Activated CD8-positive, alpha-beta memory T cell treated with anti-CD3 and anti-CD28 coated beads, Interleukin-2, amount 10 ng/mL, durations not matched to agents 7 days and 5 days (primary cell): ENCODE measurements at places on chromosomes 6 and 20. TPM values are rescaled to one million over a fixed set of nuclear protein-coding genes. Genes with fewer than 3 reads are reported as not detected.

DNA sequence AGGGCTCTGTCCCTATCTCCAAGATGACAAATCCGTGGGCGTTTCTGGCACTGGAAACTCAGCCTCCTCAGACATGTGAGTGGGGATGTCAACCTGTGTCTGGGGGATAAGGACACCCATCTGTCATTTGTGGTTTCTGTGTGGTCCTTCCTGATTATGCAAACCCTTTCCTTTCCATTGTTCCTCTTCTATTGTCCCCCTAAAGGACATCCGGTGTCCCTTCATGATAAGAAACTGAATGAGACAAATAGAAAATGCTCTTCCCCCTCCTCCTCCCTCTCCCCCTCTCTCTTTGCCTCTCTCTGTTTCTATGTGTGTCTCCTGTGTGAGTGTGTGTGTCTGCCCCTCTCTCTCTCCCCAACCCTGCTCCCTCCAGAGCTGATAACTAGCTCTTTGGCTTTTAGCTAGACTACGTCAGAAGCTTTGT lies 11.5 kb upstream of the GLP1R start:
- DNase-seq, result no peak

- no peak for DNase-seq
These were observed 17.5 kb downstream of the ACSS1 start for GRCh38 chr20:25040438-25040831.

DNA sequence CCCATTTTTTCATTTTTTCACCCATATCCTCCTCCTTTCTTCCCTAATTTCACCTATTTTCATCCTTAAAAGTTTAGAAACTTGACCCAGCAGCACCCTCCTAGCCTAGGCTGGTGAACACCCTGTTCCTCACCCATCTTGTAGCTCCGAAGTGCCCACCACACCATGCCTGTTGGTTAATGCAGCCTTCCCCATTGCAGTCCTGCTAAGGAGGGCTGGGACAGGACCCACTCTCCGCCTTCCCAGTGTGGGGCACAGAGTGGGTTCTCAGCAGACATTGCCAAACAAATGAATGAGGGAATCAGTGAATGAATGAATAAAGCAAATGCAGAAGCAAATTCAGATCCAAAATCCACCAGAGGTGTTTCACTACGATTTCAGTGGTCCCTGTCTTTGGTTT lies 45.7 kb downstream of the CTCFL start:
- no peak for DNase-seq

GRCh38 chr6:155327326-155328073 lies 13.2 kb upstream of the TFB1M start:
- DNase-seq, result peak; percentile 57

GRCh38 chr6:64330694-64331307 lies 695.2 kb downstream of the PHF3 start:
- peak; percentile 53 for DNase-seq

GRCh38 chr6:34552620-34553019 lies 3.5 kb downstream of the SPDEF start:
- DNase-seq, result no peak

DNA sequence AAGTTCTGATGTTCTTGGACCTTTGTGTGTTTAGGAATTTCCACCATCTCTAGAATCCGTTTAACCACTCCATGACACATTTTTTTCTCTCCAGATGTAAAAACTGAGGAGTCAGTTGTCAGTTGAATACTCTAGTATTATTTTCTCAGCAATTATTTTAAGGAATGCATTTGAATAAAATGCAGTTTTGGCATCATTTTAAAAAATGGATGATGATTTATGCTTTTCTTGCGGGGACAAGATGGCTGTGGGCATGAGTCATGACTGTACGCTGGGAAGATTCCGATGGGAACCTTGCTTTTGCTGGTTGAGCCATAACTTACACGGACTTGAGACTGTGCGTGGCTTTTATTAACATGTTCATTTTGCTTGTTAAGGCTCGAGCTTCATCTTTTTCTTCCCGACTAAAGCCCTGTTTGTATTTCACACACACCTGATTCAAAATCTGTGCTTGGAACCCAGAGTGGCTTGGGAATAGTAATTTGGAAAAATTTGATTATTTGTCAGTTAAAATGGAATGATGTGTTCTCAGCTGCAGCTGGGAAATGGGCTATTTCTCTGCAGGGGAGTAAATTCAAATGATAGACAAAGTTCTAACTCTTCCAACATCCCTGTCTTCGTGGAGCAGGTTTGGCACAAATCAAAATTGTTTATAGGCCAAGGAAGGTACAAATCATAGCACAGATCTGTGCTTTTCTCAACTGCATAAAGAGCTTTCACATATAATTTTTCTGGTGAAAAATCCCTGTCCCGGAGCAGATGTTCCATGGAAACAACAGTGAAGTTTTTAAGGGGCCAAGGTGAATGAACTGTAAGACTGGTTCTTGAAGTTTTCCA lies 470.5 kb upstream of the JAG1 start:
- no peak for DNase-seq

GRCh38 chr6:28747631-28748157 lies 176.1 kb downstream of the TRIM27 start:
- no peak for DNase-seq

GRCh38 chr6:164749221-164750064 lies 560.0 kb downstream of the C6orf118 start:
- DNase-seq, result no peak

DNA sequence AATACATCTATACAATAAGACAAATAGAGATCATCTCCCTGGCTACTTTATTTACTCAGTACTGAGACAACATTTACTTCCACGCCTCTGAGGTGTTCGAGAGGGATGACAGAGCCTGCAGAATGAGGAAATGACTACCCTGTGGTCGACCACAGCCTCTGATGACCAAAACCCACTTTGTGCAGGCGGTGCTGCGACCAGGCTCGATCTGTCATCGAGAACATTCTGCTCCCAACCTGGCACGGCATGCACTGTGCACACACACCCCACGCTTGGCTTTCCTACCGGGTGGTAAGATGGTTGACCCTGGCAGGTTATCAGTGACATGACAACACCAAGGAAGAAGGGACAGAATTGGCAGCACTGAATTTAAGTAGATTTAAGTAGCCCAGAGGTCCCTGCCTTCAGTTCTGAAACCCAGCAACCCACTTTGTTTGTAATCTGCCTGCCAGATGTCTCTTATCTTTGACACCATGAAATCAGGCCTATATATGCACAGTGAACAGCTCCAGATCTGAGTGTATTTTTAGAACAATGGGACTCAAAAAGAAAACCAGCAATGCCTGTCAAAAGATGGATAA lies 42.6 kb downstream of the TTI1 start:
- DNase-seq, result peak; percentile 96

GRCh38 chr6:129890164-129890563 lies 29.0 kb upstream of the TMEM244 start:
- DNase-seq, result no peak

GRCh38 chr20:16505894-16506293 lies 67.4 kb downstream of the KIF16B start:
- no peak for DNase-seq

DNA sequence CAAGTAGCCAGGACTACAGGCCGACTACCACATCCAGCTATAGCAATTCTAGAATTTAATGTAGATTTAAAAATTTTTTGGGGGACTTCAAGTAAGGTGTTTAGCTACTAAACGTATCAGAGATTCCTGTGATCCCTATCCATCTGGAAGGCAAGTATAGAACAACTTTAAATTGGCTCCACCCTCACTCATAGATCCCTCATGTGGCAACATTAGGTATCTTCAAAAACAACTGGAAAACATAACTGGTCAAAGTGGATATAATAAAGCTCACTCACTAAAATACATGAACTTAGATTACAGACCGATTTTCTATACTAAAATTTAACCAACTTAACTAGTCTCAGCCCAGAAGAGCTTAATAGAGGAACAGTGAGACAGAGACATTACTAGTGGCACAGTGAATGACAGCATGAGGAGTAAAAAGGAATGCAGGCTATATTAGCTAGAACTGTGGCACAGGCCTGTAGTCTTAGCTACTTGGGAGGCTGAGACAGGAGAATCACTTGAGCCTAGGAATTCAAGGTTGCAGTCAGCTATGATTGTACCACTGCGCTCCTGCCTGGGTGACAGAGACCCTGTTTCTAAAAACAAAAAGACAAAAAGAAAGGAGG lies 14.7 kb downstream of the NUP153 start:
- DNase-seq, result no peak

DNA sequence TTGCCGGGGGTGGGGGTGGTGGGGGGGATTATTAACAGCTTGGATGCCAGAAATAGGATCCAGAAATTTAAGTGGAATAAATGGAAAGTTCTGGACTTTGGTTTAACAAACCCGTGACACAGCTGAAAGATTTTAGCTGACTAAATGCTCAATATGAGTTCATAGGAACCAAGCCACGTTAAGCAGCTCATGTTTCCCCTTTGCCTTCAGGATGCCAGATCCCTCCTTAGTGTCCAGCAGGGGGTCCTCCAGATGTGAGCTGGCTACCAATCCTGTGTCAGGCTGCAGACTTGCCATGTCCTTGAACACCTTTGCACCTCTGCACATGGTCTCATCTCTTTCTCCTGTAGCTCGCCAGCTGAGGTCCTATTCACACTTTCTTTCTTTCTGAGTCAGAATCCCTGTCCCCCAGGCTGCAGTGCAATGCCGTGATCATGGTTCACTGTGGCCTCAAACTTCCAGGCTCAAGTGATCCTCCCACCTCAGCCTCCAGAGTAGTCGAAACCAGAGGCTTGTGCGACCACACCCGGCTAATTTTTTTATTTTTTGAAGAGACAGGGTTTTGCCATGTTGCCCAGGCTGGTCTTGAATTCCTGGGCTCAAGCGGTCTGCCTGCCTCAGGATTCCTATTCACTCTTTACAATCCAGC lies 133.3 kb upstream of the ARMC2 start:
- DNase-seq, result peak; percentile 44

- no peak for DNase-seq
These were observed 61.2 kb downstream of the SSR1 start for GRCh38 chr6:7251646-7252260.

GRCh38 chr6:41687501-41688175 lies 47.8 kb downstream of the TFEB start:
- no peak for DNase-seq

- no peak for DNase-seq
These were observed 69.8 kb downstream of the CDC40 start for GRCh38 chr6:110250058-110250457.

DNA sequence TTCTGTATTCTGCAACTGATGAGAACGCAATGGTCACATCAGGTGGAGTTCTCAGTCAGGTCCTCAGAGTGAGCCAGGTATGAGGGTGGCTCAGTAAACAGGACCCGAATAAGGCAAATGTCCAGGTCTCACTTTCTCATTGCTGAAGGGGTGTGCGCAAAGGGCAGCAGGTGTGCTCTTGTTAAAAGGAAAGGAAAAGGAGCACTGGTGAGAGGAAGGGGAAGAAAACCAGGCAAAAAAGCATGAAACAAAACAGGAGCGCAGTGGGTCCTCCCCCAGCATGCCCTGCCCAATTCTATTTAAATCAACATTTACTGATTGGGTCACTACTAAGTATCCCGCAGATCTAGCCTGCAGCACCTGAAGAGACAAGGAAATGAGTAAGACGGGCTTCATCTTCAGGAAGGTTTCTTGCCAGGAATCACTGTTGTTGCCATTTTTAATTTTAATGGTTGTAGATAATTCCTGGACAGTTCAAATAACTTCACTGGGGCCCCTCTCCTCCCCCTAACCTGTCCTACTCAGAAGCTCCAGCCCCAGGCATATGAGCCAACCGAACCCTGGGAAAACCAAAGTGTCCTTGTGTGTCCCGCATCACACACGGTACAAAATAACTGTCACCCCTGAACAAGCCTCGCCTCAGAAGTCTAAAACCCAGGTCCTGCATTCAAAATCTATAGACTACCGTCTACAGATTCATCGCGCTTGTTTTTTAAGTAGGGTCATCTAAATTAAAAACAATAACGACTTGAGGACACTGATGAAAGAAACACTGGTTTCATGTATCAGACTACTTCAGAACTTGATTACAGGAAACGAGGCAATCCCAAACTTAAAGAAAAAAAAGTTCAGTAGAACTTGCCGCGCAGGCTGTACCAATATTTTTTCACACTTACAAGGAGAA lies 980 bp downstream of the MBOAT1 start:
- DNase-seq, result no peak

DNA sequence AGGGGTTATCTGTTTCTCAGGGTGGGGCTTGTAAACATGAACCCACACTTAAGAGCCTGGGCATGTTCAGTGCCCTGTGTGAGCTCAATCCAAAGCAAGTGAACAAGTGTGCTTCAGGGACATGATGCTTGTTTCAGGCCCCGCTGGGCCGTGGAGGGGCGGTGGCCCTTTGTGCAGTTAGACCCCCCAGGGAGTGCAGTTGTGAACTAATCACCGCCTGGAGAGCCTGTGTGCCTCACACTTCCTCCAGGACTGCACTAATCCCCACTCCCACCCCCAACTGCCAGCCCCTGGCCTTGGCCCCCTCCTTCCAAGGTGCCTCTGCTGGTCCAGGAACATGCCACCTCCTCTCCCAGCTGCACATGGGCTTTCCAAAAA lies 58.1 kb downstream of the RREB1 start:
- peak; percentile 18 for DNase-seq

DNA sequence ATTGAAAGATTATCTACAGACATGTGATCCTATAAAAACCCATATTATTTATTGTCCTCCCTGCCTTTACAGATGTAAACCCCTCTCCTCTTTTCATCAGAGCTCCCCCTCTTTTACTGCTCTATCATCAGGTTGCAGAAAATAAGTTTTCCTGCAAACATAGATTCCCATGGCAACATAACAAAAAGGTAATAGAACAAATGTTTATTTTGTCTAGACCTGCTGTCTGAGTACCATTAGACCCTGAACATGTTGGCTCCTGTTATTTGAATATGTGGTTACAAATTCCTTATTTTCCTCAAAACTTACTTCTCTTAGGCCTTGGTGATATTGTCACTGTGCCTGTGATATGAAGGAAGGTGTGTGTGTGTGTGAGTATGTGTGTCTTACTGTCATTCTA lies 11.5 kb downstream of the MAPK14 start:
- DNase-seq, result no peak

DNA sequence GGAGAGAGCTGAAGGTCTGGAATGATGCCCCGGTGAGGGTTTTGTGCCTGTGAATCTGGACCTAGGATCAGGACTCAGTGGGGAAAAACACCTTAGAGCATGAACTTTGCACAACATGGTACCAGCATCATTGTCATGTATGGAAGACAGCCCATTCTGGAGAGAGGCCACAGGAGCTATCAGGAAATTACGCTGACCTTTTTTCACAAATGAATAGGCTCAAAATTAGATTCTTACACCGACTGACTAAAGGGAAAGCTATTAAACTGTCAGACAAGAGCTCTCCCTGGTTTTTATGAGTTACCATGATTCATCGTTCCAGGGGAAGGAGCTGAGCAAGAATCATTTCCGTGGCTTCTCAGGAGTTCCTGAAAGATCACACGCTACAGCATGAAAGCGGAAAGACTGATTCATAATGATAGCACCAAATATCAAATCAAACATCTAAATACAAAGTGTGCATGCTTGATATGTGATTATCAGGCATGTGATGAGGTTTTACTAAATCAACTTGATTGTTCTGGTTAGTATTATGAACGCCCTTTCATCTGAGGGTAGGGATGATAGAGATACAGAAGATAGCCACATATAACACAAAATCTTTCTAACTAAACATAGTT lies 224.9 kb upstream of the SMLR1 start:
- no peak for DNase-seq

PDYN gene
- not detected for total RNA-seq

SOBP gene
- total RNA-seq, result 0.70 TPM

TPBG gene
- not detected for total RNA-seq

NMBR gene
- total RNA-seq, result not detected

C20orf144 gene
- 0.30 TPM for total RNA-seq

CLIC5 gene
- total RNA-seq, result 7.3 TPM

SPDEF gene
- 0.12 TPM for total RNA-seq

NRSN1 gene
- total RNA-seq, result not detected

CDH26 gene
- 0.42 TPM for total RNA-seq

KCNG1 gene
- 1.1 TPM for total RNA-seq

CFAP206 gene
- not detected for total RNA-seq
